Smooth muscle cell of the umbilical artery (primary cell): ENCODE measurements at places on chromosomes 12 and 14. TPM values are rescaled to one million over a fixed set of nuclear protein-coding genes. Genes with fewer than 3 reads are reported as not detected.

Gene KRT86
- total RNA-seq: 0.09 TPM in 1 of 2 replicates, not detected in the other

Gene CLEC2A
- total RNA-seq: not detected in 2 replicates

Gene CEP170B
- 14.3 and 38.2 TPM in 2 replicates for total RNA-seq

Gene CISTR
- not detected in 2 replicates for total RNA-seq

Gene EDDM3A
- total RNA-seq: not detected in 2 replicates

Gene KRT3
- total RNA-seq: not detected in 2 replicates

Gene ARL1
- total RNA-seq: 179 and 282 TPM in 2 replicates

Gene PTPN21
- 9.2 and 18.2 TPM in 2 replicates for total RNA-seq
